Dermis blood vessel endothelial cell (primary cell): ENCODE measurements at places on chromosomes 6 and 20.

DNA sequence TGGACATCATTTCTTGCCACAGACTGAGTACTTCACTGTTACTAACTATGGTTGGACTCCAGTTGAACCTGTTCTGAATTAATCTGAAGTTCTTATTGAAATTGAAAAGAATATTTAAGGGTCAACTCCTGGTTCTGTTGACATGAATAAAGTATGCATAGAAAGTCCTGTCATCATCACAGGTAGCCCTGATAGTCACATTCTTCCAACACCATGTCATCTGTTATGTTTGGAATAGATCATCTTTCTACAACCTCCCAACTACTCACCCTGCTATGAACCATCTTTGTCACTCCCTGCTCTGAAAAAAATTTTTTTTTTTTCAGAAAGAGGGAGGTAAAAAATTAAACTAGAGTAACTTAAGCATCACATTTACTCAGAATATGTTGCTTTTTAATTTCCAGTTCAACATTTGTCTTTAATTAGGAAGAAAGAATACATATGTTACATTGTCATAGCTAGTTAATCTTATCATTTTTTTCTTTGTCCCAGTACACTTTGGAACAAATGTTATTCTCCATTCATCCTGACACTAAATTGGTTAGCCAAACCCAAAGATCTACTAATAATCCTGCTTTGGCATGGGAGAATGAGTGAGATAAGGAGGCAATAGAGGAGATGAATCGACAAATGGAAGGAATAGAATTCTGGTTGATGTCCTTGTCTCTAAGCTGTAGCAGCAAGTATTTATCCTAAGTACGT lies 775.1 kb upstream of the NRSN1 start:
- DNase-seq = no peak

- DNase-seq = no peak
Measured at GRCh38 chr6:21610341-21610740, 16.8 kb downstream of the SOX4 start.

GRCh38 chr6:32192608-32193039 lies at the start of gene GPSM3:
Gene GPSM3, minus strand, starts transcription at chr6:32192643. Its CDS starts 130 bp downstream, at chr6:32192513.
- peak; percentile 66 for DNase-seq

DNA sequence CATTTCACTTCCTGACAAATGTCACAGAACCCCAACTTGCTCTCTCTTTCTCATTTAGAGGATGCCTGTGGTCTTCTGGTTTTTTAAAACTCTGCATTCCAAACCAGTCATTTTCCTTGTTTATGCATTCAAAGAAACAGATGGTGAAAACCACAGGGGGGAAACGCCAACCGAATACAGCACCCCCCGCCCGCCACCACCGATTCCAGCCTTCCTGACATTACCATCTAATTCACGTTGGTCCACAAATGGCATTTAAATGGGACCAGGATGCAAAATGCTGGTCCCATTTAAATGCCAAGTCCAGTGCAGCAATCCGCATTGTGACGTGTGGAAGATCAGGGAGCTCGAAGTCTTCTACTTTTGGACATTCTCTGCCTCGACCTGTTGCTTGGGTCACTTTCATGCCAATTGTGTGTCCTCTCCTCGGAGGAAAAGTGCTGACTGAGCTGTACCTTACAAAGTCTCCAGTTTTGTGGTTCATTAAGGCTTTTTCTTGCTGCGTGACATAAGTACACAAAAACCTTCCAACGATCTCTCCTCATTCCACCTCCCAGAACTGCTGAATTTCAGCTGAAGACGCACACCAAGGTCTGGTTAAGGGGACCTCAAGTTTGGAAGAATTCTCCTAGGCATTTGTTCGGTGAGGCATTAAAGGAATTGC lies 35.8 kb downstream of the NEDD9 start:
- DNase-seq = no peak

GRCh38 chr6:2734488-2735166 lies 16.1 kb downstream of the MYLK4 start:
- no peak for DNase-seq

DNA sequence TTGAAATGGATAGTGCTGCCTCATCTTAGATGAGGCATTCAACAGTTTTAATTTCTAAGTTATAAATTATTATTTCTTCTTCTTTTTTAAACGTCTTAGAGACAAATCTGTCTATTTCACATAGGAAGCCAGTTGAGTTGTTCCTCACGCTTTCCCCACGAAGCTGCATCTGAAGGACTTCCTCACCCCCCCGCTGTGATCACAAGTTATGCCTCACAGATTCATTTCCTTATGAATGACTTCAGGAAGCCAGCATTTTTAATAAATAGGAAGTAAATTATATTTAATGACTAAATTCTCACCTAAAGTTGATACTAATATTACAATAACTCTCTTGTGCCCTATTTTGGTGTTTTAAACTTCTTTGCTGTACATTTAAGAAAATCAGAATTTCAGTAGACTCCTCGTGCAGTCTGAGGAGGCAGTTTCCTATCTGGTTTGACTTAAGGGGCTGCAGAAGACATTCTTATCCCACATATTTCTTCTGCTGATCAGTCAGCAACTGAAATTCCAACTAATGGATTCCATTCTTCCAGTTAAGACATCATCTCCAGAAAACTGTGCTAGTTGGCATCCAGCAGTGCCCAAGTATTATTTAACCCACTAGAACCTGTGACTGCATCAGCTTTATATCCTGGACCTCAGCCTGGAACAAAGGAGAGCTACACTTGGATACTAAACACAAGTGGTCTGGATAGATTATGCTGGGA lies 182.7 kb upstream of the CCN2 start:
- DNase-seq = peak; percentile 94

DNA sequence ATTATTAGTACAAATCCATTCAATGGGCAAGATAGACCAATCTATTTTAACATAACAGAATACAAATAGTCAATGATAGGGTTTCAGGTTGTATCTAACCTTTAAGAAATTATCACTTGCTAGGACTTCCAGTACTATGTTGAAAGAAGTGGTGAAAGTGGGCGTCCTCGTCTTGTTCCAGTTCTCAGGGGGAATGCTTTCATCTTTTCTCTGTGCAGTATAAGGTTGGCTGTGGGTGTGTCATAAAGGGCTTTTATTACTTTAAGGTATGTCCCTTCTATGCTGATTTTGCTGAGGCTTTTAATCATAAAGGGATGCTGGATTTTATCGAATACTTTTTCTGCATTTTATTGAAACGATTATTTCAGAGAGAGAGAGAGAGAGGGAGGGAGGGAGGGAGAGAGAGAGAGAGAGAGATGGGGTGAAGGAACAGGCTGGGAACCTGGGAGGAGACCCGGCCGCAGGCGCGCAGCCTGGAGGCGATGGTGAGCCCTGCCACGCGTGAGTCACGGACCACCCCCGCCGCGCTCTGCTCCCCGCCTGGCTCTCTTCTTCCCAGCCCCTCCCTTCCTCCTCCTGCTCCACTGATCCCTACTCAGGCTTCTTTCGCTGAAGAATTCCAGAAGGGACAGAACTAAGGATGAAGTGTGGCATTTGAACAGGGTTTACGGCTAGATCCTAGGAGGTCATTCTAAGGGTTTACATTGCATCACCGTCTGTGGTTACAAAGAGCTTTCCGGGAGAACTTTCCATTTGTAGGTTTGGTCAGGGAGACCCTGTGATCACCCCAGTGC lies 45.5 kb upstream of the HLA-E start:
- DNase-seq = no peak

DNA sequence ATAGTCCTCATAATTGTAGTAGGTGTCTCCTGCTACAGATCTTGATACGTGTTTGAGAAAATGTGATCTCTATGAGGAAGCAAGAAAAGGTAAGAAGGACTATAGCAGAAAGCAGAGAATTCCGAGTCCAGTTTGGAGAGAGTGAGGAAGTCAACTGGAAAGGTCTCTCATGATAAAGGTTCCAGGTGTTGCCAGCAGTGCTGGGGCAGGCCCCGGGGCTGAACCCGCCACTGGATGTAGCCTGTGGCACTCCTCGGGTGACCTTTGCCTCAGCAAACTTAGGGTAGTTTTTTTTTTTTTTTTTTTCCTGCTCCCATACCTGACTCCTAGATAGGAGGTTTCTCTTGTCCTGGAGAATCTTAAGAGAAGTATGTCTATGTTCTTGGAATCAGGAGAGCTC lies 62.8 kb downstream of the FAM120B start:
- DNase-seq = no peak

DNA sequence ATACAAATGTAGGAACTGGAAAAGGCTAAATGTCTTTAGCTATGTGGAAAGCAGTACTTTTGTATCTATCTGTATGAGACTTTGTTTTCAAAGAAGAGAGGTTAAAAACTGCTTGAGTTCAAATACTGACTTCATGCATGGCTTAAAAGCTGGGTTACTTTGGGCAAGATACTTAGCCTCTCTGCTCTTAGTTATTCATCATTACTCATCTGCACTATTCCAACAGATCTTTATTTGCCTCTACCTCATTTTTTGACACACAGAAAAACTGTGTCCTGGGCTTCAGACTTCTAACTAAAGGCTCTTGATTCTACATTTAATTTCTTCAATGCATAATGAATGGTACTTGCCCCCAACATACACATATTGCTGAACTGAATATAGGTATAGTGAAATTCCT lies 114.8 kb downstream of the DST start:
- DNase-seq = no peak

DNA sequence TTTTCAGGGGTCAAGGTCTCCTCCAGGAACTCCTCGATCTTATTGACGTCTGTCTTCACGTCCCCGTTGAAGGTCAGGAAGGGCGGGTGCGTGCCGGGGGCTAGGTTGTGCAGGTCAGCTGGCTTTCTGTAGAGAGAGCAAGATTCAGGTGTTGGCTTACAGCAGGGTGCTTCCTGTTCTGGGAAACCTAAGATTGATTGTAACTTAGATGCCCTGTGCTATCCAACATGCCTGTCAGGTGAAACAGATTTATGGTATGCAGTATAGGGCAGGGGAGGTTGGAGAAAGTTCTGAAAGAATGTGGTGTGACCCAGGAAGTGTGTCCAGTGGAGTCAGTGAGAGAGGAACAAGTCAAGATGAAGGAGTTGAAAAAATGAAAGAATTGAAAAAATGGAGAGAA lies 66.4 kb downstream of the CLIC5 start:
- DNase-seq = no peak

DNA sequence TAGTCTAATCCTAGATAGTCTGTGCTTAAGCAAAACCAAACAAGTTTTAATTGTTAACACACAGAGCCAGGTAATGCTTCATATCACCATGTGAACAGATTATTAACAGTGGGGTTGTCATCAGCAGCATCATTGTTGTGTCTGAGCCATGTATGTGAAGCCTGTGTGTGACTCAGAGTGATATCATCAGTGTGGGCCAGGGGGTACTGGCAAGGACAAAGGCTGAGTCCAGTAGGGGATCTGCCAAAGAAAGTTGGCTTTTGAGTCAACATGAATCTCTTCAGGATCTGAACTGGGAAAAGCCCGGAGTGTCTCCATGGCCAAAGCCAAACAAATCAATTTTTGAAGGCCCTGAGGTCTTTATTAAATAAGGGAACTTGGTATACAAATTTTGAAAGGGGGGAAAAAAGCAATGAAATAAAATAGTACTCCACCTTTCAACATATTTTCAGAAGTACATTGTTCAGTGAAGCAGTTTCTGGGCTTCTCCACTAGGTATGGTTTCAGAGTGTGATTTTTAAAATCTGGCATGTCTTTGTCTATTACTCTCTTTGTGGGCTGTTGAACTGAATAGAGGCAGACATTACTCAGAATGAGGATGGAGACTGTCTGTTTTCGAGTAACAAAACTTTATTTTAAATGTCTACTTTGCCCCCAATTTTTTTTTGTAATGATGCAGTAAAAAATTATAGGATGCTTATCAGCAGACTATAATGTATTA lies 444.2 kb upstream of the JAG1 start:
- peak; percentile 82 for DNase-seq

GRCh38 chr6:135796643-135797305 lies 54.7 kb upstream of the PDE7B start:
- DNase-seq = no peak

DNA sequence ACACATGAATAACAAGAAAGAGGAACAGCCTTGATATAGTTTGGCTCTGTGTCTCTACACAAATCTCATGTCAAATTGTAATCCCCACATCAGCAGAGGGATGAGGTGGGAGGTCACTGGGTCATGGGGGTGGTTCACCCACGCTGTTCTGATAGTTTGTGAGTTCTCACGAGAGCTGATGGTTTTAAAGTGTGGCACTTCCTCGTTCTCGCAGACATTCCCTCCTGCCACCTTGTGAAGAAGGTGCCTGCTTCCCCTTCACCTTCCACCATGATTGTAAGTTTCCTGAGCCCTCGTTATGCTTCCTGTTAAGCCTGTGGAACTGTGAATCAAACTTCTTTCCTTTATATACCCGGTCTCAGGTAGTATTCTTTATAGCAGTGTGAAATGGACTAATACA lies 13.1 kb downstream of the SRPK1 start:
- no peak for DNase-seq

DNA sequence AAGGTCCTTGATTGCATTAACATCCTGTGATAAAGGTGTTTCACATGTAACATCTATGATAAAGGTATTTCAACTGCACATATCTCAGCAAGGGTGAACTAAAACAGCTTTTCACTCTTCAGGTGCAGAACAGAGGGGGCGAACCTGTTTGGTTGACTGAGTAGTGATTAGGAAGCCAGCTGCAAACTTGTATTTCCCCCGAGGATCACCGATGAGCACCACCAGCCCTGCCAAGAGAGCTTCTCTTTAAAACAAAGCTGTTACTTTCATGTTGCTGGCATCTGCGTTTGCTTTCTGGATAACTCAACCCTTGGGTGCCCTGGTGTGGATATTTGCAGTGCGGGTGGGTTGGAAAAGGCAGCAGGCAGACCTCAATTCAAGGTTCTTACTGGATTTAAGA lies 39.6 kb downstream of the JAG1 start:
- DNase-seq = no peak

DNA sequence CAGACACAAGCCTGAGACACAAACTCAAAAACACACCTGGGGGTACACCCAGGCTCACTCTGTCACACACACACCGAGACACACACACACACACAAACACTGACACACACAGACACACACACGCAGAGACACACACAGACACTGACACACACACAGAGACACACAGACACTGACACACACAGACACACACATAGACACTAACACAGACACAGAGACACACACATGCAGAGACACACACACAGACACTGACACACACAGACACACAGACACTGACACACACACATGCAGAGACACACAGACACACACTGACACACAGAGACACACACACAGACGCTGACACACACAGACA lies 14.4 kb upstream of the ABHD16B start:
- no peak for DNase-seq

- DNase-seq = peak; percentile 66
Measured at GRCh38 chr6:125363039-125363823, 61.5 kb upstream of the HDDC2 start.

DNA sequence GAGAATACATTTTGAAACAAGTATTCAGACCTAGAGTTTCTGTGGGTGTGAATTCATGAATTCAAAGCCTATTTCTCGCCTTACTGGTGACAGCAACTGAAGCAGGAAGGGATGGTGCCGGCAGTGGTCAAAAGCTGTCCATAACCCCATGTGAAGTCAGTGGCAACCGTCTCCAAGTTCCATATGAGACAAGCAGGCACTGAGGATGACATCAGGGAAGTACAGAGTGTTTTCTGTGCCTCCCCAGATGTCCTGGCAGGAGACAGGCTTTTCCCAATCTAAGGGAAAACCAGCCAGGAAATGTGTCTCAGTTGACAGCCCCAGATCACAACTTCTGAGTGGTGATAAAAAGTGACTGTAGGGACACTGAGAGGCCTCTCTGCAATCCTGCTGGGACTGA lies 66.6 kb downstream of the HIVEP2 start:
- DNase-seq = no peak

- no peak for DNase-seq
Measured at GRCh38 chr6:158087224-158087867, 80.7 kb downstream of the SERAC1 start.
